ENCODE measurements at places on chromosomes 13 and 19.

DNA sequence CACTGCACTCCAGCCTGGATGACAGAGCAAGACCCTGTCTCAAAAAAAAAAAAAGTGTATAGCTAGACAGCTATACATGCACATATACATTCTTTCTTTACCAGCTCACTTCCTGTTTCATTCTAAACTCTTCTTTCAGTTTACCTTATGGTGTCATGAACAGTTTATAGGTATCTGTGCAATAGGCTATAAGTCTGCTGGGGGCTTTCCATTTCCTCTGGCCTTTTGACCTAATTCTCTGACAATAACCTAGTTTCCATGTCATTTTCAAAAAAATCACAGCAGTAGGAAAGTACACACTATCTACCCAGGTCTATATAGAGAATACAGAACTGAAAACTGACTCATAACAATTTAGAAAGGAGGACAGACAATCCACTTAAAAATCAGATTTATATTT, 24.4 kb upstream of the URAD start:
- DNase-seq = peak; percentile 29

- DNase-seq = no peak
Measured at GRCh38 chr13:111111376-111111937, 3.7 kb upstream of the ARHGEF7 start.

DNA sequence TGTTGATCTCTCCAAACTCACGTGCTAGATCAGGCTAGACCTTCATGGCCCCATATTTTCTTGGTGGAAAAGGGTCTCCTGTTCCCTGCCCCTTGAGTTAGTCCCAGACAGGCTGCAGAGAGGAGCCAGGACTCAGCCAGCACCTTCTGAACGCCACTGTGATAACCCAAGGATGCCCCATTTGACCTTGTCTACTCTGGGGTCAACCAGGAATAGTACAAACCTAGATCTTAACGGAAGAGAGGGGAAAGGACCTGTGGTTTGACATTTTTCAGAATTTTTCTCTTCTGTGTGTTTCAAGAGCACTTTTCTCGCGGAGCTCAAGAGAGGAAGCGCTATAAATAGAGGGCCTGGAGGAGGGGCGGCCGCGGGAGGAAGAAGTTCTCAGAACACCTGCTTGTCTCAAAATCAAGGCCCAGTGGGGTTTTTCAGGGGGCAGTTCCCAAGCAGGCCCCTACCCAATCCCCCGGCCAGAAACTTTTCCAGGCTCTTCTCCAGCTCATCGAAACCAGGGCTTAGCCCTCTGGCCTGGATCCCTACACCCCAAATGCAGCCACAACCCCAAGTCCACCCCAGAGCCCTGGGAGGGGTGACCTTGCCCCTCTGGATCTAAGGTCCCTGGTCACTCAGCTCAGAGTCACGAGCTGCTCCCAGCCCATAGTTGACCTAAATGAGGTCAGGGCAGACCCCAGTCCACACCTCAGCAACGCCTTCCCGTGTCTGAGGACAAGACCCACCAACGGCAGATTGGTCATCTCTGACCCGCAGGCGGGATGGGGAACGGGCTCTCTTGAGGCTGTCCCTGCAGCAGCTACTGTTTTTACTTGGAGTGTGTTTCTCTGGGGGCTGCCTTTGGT, 75.6 kb upstream of the TM9SF2 start:
- no peak for DNase-seq

GRCh38 chr19:41588497-41589209, 12.7 kb downstream of the CEACAM21 start:
- peak; percentile 61 for DNase-seq

DNA sequence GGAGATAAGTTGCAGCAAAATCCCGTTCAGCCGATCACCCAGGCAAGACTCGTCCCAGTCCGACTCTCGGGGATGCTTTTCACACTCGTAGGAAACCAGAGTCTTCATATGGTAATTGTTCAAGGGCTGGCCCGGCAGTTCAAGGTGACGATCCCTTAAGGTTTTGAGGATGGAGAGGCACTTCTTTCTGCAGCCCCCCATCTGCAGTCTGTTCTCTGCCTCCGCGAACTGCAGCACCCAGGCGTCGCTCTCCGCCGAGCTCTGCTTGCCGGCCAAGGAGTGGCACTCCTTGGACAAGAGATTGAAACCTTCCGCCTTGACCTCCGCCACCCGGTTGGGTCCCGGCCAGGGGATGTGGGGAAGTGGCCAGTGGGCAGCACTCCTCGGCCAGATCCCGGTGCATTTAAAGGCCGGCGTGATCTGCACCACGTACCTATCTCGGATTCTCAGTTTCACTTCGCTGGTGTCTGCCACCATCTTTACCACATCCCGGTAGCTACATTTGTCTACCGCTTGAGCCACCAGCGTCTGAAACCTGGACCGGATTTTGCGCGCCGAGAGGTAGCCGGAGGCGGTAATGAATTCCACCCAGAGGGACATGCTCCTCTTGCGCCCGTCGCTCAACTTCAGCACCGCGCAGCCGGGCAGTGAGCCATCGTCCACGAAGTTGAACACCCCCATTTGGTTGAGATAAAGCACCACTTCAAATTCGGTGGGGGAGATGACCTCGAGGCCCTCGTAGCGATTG, 1.1 kb downstream of the MAB21L1 start:
- no peak for DNase-seq

- DNase-seq = no peak
Measured at GRCh38 chr19:34493649-34494044, 12.1 kb downstream of the WTIP start.

- no peak for DNase-seq
Measured at GRCh38 chr13:74743992-74744391, 609.8 kb upstream of the KLF12 start.

- DNase-seq = peak; percentile 46
Measured at GRCh38 chr13:24161010-24161775, 673 bp downstream of the SPATA13 start.

DNA sequence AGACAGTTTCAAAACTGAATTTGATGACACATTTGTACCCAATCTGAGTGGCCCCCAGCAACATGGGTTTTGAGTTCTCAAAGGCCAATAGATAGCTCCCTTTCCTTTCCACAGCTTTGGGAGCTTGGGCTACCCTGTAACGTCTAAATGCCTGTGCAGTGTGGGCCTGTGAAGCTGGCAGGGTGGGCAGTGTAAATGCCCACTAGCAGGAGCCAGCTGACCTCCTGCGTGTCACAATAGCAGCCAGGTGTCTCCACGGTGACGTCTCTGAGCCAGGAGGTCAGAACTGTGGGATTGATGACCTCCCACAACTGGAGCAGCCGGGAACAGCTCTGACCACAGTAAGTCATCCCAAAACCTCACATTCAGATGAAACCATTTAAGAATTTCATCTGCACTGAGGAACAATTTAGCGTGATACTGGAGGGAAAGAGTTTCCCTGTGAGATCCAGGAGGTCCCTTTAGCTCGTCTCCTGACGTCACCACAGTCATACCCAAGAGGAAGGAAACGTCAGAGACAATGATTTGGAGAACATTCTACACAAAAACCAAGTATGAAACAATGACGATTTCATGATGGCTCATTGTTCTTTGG, at the start of gene IPO5:
Gene IPO5 (plus strand): TSS at position 300 of the 595 bp plus-strand sequence. CDS start 23,022 bp downstream, outside the sequence.
- no peak for DNase-seq

GRCh38 chr13:96925916-96926628, 68.2 kb downstream of the OXGR1 start:
- no peak for DNase-seq

DNA sequence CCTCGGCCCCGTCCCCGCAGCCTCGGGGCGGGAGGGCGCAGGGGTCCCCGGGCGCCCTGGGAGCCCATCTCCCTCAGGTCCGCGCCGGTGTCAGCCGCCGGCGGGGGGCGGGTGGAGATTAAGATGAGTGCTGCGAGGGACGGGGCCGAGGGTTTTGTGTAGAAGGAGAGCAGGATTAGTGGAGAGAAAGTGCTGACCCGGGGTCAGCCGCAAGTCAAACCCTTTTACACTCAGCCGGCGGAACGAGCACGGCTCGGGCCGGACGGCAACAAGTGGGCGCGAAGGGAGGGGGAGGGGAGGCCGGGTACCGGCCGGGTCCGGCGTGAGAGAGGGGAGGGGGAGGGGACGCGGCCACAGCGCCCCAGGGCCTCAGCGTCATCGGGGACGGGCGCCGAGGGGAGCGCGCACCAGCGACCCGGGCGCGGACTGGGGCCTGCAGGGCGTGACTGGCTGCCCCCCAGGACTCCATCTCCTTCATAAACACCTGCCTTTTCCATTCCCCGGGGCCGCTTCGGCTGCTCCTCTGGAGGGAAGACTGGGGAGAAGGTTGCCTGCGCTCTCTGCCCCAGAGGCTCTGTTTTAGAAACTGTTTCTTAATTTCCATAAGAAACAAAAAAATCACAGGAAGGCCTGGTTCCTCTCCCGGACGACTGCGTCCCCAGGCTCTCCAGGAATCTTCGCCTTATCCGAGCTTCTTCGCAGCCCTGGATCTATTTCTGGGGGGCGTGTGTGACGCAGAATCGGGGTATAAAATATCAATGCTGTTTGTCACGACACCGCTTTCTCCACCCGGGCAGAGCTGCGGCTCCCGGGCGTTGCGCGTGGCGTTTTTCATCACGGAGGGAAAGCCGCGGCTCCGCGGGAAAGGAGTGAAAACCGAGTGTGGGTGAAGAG, 6.5 kb downstream of the SOX1 start:
- DNase-seq = no peak

DNA sequence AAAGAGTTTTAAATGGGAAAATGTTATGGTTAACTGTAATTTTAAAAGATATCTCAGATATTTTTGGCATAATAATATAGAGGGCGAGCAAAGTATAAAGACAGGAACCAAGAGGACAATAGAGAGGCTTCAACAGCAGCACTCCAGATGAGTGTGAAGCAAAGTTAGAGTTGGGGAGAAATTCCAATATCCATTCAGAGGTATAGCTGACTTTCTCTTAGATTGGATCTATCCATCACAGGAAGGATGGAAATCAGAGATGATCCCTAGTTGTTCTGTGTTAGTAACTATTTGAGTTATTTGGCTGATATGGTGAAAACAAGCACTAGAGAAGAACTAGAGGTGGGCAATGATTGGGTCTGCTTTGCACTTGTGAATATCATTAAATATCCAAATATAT, 786.0 kb upstream of the KLHL1 start:
- no peak for DNase-seq

GRCh38 chr13:98536729-98537128, 40.2 kb downstream of the STK24 start:
- no peak for DNase-seq

- no peak for DNase-seq
Measured at GRCh38 chr13:83531022-83531421, 351.3 kb downstream of the SLITRK1 start.

DNA sequence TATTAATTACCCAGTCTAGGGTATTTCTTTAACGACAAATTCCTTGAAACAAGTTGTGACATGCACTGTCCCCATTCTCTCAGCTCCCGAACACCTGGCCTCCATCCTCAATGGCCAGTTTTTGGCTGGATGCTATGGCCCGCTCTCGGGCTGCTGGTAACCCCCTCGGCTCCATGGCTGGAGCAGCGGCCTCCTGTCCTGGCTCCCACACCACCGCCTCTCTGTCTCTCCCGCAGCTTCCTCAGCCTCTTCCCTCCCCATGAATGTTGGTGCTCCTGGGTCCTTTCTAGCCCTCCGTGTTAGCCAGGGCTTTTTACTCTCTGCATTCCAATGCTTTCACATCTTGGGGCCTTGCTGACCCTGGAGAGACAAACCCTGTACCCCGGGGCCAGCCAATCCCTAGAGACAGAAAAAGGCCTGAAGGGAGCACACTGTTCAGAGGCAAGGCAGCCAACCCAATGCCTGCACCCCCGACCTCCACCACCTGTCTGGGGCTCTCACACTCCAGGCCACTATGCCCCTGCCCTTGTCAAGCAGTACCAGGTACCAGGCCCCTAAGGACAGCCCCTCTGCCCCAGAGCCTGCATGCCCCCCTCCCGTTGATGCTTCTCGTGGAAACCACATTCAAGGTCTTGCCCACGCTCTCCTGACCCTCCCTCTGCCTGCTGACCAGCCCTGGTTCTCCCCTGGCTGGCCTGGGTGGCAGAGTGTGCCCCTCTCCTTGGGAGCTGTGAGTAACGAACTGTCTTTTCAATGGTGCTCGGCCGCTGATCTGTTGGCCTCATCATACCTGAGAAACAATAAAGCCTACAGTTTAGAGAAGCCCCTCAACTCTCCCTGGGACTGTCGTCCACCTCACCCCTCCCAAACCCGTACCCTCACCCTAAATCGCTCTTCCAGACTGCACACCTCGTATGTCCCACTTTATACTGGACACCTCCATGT, 86.9 kb upstream of the GPR183 start:
- no peak for DNase-seq

GRCh38 chr13:55705971-55706370, 1434.7 kb upstream of the PRR20A start:
- DNase-seq = no peak

GRCh38 chr13:82766732-82767321, 1115.4 kb downstream of the SLITRK1 start:
- DNase-seq = no peak

DNA sequence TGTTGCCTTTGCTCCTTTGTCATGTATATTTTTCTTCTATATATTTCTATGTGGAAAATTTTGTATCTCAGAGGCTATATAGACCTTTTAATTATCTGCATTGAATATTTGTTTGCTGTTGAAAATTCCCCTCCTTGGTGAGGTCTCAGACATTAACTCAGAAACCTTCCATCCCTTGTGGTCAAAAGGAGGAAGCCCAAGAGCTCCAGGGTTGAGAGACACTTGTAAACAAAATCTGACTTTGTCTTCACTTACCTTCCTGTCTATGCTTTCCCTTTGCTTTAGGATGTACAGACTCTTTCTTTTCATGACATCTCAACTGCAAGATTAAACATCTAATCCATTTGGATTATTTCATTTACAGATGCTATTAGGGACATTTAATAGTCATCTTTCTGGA, 157.5 kb downstream of the PCDH20 start:
- DNase-seq = no peak

Data from SW480 (cell line).